ENCODE measurements at places on chromosomes 5 and 9. TPM values are rescaled to one million over a fixed set of nuclear protein-coding genes. Genes with fewer than 3 reads are reported as not detected.

DNA sequence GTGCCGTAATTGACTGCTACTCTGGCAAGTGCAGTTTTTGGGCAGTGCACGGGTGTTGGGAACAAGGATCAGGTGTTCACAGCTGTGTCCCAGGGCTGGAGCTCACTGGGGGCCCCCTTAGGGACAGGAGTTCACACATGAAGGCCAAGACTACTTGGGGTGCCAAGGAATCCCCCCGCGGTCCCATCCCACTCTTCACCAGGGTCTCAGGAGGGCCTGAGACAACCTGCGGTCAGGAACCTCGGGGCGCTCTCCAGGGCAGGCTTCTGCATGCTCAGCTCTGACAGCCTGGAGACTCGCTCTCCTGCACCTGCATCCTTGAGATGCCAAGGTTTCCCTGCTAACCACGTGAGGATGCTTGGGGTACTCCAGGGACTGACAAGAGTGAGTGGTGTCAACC, 2.3 kb upstream of the MAN1B1 start:
- DNase-seq, result no peak

The PCDHGB6 gene
- total RNA-seq, result not detected

GRCh38 chr9:132283165-132283564, 71.6 kb downstream of the SETX start:
- no peak for DNase-seq

DNA sequence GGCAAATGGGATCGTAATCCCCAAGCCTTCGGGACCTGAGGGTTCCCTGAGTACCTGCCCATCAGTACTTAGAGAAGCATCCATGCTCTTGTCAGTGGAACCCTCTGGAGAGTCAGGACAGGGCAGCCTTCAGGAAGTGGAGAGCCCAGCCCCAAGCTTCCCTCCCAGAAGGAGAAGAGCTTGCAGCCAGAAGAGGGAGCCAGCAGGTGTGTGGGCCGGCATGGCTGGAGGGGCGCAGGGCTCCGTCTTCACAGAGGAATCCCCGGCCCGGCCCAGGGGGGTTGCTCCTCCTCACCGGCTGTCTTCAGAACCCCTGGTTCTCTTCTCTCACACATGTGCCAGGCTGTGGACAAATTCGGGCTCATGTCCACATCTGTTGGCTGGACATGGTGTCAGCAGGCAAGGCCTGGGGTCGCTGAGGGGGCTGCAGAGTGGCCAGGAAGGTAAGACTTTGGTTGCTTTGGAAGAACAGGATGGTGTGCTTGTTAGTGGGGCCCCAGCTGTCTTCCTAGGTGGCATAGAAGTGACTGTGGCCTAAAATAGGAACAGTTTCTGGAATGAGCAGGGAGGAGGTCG, 58.9 kb upstream of the RXRA start:
- no peak for DNase-seq

The NRG2 gene
- 0.42 TPM for total RNA-seq

DNA sequence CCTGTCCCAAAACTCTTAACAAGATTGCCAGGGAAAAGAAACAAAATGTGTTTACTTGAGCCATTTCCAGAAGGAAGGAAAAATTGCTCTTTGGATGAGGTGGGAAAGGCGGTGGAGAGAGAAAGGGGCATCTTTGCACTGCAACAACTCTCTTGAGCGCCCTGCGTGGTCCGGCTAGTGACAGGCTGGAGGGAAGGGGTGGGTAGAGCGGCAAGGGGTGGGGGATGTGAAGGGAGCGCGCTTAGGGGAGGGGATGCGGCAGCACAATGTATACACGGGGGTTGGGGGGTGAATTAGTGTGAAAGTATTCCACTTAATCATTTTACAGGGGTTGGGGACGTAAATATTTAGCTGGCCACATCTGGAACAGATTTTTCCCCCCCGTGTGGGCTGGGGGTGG, 1.3 kb downstream of the FGF10 start:
- no peak for DNase-seq

The SPINK4 gene
- not detected for total RNA-seq

GRCh38 chr5:73120222-73121118, at the start of gene TMEM171:
TSS of gene TMEM171 (plus strand) at chr5:73120575. CDS start at chr5:73123374, 2,799 bp downstream.
- no peak for DNase-seq

GRCh38 chr9:108181441-108181840, 674.3 kb downstream of the ACTL7B start:
- no peak for DNase-seq

The GFPT2 gene
- total RNA-seq, result 0.37 TPM

GRCh38 chr5:158921441-158922262, 178.1 kb downstream of the EBF1 start:
- no peak for DNase-seq

DNA sequence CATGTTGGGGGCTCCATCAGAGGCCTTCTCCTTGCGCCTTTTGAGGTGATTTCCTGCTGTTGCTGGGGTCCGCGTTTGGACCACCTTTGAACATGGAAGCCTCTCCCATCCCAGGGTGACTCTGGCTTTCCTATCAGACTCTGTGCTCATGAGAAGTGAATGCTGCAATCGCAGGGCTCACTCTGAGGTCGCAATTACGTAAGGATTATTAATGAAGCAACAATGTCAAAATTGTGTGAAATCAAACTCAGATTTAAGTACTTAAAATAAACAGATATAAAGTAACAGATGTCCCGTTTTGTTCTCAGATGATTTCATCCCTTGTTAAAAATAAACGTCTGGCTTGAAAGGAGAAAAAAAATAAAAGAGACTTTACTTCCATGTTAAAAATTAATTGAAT, 634.2 kb downstream of the BNC2 start:
- DNase-seq, result no peak

DNA sequence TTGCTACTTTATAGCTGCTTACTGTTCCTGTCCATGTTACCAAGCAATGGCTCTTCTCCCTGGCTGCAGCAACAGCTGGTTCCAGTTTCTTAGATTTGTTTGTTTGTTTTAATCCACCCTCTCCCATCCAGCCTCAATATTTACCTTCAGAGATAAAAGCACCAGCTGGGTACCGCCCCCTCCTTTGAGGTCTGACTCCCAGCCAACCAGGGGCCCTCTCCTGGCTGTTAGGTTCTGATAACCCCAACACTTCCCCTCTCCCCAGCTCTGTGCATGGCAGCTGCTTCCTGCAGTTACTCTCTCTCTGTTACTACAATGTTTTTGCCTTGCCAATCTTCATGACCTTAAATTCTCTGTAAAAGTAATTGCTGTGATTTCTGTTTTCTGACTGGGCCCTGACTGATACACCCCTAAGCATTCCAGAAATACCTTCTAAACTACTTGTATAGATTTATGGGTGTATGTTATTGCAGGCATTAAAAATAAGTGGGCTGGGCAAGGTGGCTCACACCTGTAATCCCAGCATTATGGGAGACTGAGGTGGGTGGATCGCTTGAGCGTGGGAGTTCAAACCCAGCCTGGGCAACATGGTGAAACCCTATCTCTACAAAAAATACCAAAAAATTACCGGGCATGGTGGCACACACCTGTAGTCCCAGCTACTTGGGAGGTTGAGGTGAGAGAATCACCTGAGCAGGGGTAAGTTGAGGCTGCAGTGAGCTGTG, 2.6 kb upstream of the GCNT1 start:
- DNase-seq, result peak; percentile 76

- DNase-seq, result no peak
Observed at GRCh38 chr9:127336506-127337352, 60.2 kb upstream of the SLC2A8 start.

GRCh38 chr5:112885001-112885400, 23.9 kb downstream of the SRP19 start:
- no peak for DNase-seq

DNA sequence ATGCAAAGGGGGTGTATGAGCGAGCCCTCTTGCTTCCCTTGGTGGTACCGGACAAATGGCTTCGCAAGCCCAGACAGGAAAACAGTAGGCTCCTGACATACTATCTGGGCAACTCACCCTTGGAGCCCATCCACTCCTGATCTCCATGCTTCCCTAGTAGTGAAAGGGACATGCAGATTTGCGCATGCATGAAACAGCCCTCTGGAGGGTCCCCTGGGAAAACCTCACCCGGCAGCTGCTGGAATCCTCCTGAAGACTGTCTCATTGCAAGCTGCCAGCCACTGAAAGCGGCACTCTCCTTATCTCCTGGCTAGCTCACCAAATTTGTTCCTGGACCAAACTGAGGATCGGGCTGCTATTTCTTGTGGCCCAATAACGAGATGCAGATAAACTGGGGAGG, 10.2 kb downstream of the ZNF169 start:
- no peak for DNase-seq

The CBY3 gene
- total RNA-seq, result not detected

DNA sequence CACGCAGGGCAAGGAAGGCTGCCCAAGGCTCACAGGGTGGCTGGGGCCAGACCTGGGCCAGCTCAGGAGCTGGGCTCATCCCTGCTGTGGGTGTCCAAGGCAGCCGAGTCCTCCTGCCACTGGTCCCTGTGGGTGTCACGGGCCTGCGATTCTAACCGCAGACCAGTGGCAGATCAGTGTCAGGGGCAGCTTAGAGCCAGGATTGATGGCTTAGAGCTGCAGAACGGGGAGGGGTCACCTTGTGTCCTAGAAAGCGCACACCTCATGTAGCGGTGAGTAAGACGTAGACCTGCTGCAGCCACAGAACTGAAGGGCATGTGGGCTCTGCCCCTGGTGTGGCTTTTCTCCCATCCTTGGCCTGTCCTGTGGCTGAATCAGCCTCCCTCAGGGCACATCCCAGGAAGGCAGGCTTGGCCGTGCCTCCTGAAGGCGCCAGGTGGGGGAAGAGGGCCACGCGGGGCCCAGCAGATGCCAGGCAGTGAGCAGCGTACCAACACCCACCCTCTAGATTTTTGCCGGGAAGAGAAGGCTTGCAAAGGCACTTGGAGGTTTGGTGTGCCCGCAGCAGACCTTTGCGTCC, 78.3 kb upstream of the FCN2 start:
- DNase-seq, result no peak

The ANKRA2 gene
- 21.6 TPM for total RNA-seq

DNA sequence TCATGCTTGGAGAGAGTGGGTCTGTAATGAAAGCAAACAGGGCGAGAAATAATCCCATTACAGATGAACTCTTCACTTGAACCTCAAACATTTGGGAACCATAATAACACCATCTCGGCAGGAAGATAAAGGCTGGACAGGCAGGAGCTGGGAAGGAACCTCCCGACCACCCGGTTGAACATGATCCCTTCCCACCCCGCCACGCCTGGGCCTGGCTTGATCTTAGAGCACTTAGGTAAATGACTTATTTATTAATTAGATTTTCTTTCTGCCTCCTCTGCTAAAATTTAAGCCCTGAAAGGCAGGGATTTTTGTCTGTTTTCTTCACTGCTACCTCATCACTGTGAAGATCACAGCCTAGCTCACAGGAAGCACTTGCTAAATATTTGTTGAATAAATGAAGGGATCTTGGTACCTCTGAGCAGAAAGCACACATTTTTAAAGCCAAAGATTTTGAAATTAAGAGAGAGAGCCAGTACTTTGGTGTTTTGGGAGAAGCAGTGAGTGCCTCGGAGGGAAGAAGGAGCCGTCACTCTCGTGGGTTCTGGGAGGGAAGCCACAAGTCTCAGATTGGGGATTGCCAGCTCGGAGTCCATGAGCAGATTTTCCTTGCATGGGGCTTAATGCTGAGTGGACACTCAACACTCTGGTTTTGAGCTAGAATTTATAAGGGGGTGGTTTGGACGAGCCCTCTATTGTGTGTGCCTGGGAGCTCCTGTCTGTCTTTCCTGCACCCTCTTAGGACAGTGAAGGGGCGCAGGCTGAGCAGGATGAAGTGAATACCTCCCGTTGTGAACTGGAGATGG, 133.3 kb downstream of the MACROH2A1 start:
- no peak for DNase-seq

DNA sequence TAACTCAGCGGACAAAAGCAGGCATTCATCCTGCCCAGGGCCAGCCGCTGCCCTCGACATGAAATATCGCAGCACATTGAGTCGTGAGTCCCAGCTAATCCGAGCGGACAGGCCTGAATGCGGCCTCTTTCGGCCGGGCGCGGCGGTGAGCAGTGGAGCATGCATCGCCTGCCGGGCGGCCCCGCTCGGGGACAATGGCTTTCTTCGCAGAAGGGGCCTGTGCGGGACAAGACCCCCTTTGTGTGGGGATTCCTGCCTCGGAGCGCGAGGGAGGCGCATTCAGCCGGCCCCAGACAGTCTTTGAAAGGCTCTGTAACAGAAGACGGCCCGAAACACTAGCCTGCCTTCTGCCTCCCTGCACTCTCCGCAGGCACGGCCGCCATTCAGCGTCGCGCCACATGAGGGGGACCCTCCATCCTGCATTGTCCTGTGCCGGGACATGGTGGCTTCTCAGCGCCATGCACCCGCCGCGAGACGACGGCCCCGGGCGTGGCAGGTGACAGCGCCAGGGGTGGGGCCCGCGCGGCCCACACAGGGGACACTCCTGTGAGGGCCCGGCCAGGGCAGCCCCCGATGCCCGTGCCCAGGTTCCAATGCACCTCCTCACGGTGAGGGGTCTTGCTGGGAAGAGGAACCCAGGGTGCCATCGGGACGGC, 52.0 kb downstream of the EXD3 start:
- no peak for DNase-seq

The PDCD1LG2 gene
- total RNA-seq, result 1.5 TPM

All from activated CD8-positive, alpha-beta memory T cell treated with anti-CD3 and anti-CD28 coated beads, Interleukin-2, amount 10 ng/mL, durations not matched to agents 7 days and 5 days (primary cell).